ENCODE measurements at places on chromosomes 6 and 20.

DNA sequence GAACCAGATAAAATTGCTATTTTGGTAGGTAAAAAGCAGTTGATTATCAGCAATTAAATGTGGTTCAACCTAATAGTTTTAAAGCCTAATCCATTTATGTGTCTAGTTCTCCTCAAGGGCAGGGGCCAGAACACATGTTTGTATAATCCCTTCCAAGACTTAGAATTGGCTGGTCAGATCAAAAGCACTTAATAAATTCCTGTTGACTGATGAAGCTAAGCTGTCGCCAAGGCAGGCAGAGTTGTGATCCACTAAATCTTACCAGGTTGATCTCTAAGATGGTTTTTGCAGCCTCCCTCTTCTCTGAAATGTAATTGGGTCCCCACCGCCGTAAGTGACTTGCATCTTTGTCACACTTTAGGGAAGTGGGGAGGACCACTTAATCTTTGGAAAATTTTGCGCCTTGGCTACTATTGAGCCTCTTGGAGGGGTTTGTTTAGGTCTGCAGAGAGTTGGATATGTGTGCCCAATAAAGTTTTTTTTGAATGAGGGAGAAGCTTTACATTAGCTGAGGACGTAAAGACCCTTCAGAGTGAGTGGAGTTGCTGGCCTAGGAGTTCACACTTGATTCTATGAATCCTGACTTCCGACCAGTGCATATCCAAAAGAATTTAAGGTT is 65.9 kb downstream of the PHF20 start:
- no peak for DNase-seq

GRCh38 chr20:17895641-17896171 is 72.9 kb downstream of the SNX5 start:
- peak; percentile 47 for DNase-seq

- DNase-seq = no peak
These were observed 628 bp upstream of the CHRNA4 start for GRCh38 chr20:63361519-63362435.

GRCh38 chr6:139690007-139690406 is 315.6 kb upstream of the CITED2 start:
- DNase-seq = no peak

DNA sequence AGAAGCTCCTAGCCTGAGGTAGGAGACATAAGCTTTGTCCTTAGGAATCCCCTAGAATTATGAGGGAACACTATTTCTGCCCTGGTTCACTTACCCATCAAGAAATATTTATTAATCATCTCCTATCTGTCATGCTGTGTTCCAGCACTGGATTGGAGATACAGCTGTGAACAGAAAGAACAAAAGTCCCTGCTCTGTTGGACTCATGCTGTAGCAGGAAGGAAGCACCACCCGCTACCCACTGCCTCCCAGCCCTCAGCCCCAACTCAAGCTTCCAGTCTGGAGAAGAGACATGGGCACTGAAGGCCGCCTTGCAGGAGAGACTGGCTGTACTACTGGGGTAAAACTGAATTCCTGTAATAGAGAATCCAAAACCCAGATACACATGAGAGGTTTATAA is 78.0 kb downstream of the MDGA1 start:
- DNase-seq = no peak

DNA sequence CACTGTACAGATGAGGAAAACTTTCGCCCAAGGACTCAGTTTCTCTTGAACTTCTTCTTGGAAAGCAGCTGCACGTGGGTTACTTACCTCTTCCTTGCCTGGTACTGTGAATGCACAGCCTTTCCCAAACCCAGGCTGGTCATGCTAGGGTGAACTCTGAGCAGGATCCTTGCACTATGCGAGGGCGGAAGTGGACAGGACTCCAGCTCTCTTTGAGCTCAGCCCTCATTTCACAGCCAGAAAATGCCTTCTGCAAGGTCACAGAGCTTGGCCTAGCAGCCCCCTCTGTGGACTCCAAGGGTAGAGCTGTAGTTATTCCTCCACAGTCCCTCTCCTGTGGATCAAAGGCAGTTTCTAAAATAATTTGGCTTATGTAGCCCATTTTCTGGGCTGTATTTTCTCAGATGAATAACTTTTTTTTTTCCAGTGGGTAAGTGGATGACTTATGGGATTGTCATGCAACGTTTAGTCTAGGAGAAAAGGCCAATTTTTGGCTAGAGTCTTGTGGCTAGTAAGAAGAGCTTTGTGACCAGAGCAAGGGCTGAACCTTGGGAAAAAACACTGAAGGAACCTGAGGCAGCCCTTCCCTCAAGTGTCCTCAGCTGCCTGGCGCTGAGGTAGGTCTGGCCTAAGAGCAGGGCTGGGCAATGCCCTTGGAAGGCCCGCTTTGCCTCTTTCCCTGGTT is 172.7 kb downstream of the SCP2D1 start:
- DNase-seq = no peak

DNA sequence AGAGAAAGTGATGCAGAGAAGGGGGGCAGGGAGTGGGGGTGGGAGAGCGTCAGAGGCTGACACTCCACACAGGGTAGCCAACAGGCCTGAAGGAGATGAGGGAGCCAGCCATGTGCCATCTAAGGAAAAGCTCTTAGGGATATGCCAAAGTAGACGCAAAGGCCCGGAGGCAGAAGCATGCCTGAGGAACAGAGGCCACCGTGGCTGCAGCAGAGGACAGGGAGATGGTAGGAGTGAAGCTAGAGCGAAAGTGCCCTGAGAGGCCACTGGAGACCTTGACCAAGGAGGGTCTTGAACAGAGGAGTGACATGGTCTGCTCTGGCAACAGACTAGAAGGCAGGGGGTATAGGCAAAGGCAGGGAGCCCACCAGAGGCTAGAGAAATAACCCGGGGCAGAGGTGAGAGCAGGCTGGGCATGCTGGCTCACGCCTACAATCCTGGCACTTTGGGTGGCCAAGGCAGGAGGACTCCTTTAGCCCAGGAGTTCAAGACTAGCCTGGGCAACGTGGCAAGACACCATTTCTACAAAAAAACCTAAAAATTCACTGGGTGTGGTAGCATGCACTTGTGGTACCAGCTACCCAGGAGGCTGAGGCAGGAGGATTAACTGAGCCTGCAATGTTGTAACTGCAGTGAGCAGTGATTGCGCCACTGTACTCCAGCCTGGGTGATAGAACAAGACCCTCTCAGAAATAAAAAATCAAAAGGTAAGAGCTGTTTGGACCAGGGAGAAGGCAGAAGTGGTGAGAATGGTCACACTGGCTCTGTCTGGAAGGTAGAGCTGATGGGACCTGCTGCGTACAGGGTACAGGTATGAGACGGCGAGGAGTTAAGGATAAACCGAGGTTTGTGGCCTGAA is 6.3 kb downstream of the RRBP1 start:
- DNase-seq = no peak

DNA sequence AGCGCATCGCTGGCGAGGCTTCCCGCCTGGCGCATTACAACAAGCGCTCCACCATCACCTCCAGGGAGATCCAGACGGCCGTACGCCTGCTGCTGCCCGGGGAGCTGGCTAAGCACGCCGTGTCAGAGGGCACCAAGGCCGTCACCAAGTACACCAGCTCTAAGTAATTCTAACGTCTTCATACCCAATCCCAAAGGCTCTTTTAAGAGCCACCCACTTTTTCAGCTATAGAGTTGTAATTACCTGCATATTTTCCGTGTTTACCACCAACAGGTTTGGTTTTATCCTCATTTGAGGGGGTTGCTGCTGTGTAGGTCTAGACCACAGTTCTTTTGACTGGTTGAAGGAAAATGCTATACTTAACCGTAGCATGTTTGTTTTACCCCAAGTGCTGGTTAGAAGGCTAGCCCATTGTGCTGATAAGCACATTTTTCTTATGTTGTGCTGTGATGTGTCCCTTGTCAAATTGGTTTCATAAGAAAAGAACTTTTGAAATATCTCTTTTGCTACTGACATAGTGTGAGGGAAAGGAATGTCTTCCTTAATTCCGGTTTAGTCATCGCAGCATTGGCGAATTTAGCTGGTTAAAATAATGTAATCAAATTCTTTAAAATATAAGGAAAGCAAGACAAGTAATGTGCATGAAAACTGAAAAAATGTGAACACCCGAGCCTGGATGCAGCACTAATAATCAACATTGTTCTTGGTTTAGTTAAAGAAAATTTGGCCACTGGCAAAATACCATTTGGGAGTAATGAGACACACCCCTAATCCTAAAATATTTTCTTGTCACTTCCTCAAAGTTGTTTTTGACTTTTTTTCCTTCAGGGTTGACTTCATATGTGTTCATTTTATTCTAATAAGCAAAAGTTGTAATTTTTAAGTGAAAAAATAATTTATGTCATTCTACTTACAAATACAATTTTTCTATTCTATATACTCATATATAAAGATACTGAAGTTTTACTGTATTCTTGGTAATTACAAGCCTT is 112.8 kb downstream of the HFE start:
- peak; percentile 26 for DNase-seq

GRCh38 chr6:2625581-2625980 is 125.1 kb downstream of the MYLK4 start:
- DNase-seq = no peak

- no peak for DNase-seq
These were observed 20.1 kb upstream of the SLC17A1 start for GRCh38 chr6:25851961-25852360.

- no peak for DNase-seq
These were observed 272.0 kb downstream of the ADGB start for GRCh38 chr6:146870760-146871159.

- no peak for DNase-seq
These were observed 50.7 kb downstream of the SLC26A8 start for GRCh38 chr6:35973670-35974222.

GRCh38 chr6:2477250-2477649 is 231.8 kb upstream of the GMDS start:
- DNase-seq = no peak

DNA sequence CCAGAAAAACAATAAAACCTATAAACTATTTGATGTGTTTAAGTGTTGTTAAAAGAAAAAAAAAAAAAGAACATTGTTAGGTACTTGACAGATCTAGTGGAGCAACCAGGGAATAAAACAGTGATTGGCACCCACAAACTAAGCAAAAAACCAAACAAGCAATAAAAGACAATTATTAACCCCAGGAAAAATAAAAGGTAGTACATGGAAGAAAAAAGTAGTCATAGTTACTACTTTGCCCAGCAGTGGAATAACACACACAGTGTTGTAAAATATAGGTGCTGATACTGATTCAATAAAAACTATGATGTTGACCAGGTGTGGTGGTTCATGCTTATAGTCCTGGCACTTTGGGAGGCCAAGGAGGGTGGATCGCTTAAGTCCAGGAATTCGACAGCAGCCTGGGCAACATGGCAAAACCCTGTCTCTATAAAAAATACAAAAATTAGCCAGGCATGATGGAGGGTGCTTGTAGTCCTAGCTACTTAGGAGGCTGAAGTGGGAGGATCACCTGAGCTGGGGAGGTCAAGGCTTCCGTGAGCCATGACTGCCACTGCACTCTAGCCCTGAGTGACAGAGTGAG is 43.9 kb downstream of the PIGU start:
- no peak for DNase-seq

- no peak for DNase-seq
These were observed 72.5 kb downstream of the SMPDL3A start for GRCh38 chr6:122861594-122861993.

GRCh38 chr20:37941992-37942391 is 39.1 kb downstream of the VSTM2L start:
- DNase-seq = no peak

DNA sequence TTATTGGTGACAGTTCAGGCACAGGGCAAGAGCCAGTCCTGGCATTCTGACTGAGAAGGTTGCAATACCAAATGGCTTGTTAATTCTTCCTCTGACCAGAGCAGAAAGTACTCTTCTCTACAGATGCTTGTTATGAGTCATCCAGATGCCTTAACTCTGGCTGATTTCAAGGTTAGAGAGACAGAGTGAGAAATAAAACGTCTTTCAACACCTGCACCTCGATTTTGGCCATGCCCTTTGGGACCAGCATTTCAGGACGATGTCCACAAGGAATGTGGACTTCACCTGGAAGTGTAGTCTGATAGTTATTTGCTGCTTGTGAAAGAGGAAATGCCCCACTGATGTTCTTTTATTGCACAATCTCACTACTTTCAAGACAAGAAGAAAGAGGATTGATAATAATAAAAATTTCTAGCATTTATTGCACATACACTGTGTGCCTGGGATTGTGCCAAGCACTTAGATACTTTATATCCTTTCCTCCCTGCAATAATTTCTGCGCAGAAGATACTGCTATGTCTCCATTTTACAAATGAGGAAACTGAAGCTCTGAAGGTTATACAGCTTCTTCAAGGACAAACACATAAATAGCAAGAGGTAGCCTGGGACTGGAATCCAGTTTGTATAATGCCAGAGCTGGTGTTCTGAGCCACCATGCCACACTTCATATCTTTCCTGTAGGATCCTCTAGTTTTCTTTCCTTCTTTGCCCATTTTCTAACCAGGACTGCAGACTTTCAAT is 33.5 kb upstream of the MCM3 start:
- peak; percentile 60 for DNase-seq

- DNase-seq = no peak
These were observed 53.5 kb downstream of the TRPC4AP start for GRCh38 chr20:35039146-35039545.

- DNase-seq = no peak
These were observed 73.9 kb downstream of the ALDH5A1 start for GRCh38 chr6:24568683-24569082.

GRCh38 chr20:5748246-5748645 is 2.0 kb upstream of the SHLD1 start:
- no peak for DNase-seq

GRCh38 chr6:96943555-96944215 is 19.2 kb downstream of the KLHL32 start:
- DNase-seq = no peak

- no peak for DNase-seq
These were observed 962.9 kb upstream of the SLC35B3 start for GRCh38 chr6:9398071-9398766.

GRCh38 chr6:79813854-79814709 is 133.3 kb downstream of the ELOVL4 start:
- DNase-seq = peak; percentile 64

GRCh38 chr20:50439539-50440453 is 70.4 kb upstream of the PTPN1 start:
- no peak for DNase-seq

DNA sequence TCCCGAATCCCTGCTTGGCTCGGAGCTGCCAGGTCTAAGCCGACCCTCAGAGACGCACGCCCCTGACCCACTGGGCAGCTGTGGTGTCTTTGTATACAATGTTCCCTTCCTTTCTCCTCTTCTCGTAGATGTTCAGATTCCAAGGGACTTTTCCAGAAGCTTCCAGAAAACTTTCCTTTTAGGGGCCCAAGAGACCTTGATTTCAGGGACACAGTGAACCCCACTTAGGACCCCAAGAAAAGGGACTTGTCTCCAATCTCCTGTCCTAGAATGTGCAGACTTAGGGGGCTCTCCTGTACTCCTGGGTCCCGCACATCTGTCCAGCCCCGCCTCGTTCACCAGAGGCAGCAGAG is 103.5 kb downstream of the EDN3 start:
- DNase-seq = no peak

DNA sequence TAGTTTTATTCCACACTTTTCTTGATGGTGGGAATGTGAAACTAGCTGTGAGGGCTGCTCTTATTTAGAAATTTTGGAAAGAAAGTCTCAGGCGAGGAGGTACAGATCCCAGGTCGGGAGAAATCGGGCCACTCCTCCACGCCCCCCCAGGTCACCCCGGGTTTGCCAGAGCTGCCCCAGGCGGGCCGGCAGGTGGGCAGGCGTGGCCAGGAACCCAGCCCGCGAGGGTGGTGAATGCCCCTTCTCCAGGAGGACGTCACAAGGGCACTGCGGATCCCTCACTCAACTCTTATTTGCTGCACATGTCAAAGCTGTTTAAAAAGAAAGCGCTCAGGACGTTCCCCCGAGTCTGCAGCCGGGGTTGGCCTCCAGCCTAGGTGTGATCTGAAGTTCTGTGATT is 60.5 kb upstream of the SLCO4A1 start:
- no peak for DNase-seq

Measured in HFFc6 (cell line).